ENCODE measurements at places on chromosomes 7 and 10.

GRCh38 chr7:123782071-123782798, 33.4 kb upstream of the WASL start:
- no peak overlapping the region for H3K4me3 ChIP-seq
- no peaks in the 10 kb centered on the region for H3K36me3 ChIP-seq
- no peak for DNase-seq

GRCh38 chr7:14793151-14793550, 109.4 kb downstream of the DGKB start:
- no peaks in the 10 kb centered on the region for H3K36me3 ChIP-seq
- no peak overlapping the region for H3K4me3 ChIP-seq
- H3K27me3 ChIP-seq, result no peaks in the 10 kb centered on the region
- no peak for DNase-seq
- no peak overlapping the region for H3K27ac ChIP-seq

DNA sequence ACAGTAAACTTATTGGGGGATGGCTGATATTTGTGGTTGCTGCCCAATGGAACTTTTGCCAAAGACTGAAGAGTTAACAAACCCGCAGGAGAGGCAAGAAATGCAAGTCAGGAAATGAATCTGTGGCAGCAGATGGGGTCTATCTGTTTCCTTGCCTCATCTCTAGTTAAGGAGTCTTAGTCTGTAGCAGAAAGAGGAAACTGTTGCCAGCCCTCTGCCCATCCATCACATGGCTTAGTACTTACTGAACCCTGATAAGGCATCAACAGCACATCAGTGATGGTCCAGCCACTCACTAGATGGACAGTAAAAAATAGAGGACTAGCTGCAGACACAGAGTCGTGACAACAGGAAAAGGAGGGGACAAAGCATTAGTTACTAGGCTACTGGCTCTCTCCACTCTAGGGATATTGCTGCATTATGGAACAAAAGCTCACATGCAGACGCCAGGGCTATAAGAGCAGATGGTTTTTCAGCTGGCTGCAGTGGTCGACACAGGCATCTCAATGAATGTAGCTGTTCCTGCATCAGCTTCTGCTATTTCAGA, 614.7 kb downstream of the PARD3 start:
- H3K36me3 ChIP-seq, result no peaks in the 10 kb centered on the region
- H3K27me3 ChIP-seq, result no peaks in the 10 kb centered on the region
- DNase-seq, result no peak
- no peak overlapping the region for H3K27ac ChIP-seq
- H3K4me1 ChIP-seq, result peaks cover 4% of the 10 kb centered on the region

GRCh38 chr10:22715290-22715625, 880 bp upstream of the PIP4K2A start:
- H3K4me3 ChIP-seq, result peak overlapping the region; percentile 77
- no peaks in the 10 kb centered on the region for H3K36me3 ChIP-seq
- no peak for DNase-seq
- peak overlapping the region; percentile 85 for H3K27ac ChIP-seq
- H3K4me1 ChIP-seq, result peaks cover 23% of the 10 kb centered on the region
- H3K27me3 ChIP-seq, result no peaks in the 10 kb centered on the region

DNA sequence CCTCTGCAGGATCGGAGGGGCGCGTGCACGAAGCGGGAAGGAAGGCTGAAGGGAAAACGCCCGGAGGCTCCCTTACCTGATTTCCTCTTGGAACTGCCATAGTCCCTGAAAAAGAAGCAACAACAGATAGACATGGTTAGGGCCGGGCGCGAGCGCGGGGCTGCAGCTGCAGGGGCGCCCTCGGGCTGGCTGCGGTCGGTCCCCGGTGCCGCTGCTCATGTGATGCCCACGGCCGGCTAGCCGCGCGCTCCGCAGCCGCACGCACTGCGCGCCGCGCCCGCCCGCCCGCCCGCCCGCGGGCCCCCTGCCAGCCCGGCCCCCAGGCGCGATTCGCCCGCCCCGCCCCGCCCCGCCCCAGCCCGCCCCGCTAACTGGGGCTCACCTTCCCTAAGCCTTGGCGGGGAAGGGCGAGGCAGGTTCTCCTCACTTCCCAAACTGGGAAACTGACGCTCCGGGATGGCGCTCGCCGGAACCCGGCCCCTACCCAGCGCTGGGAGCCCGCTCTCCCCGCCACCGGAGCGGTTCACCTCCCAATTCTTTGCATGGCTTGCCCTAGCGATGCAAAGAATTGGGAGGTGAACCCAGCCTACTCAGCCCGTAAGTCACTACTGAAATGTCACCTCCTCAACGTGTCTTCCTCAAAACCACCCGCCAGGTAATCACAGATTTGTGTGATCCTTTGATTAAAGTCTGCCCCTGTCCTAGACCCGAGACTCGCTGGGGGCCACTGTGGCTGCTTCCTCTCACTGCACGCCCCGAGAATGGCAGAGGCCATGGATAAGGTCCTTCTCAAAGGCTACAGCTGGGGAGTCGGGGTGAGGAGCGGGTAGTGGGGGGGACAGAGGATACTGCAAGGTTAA, 162.2 kb downstream of the SH3PXD2A start:
- H3K36me3 ChIP-seq, result no peaks in the 10 kb centered on the region

DNA sequence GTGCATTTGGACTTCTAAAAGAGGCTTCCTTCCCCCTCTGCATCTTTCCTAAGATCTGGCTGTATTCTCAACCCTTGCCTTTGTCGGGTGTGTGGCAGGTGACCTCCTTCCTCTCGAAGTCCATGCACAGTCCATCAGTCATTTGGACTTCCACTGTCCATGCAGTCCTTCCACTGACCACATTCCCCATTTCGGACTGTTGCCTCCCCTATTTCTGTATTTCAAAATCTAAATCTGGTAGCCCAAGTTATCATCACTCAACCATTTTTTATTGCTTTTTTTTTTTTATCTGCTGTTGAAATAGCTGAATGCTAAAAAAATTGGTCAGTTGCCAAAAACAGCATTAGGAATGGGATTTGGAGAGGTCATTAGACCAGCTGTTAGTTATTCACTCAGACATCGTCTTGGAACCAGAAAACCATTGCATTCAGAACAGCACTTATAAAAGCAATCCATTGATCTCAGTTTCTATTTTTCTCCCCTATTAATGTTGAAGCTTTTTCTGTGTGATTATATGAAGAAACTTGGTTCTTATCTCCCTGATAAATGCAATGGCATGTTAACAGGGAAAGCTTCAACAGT, 575.6 kb downstream of the KIF20B start:
- H3K36me3 ChIP-seq, result no peaks in the 10 kb centered on the region
- no peaks in the 10 kb centered on the region for H3K4me1 ChIP-seq
- H3K27ac ChIP-seq, result no peak overlapping the region
- no peak for DNase-seq

- no peak for DNase-seq
- H3K36me3 ChIP-seq, result no peaks in the 10 kb centered on the region
- no peak overlapping the region for H3K4me3 ChIP-seq
- no peak overlapping the region for H3K27ac ChIP-seq
- H3K4me1 ChIP-seq, result no peaks in the 10 kb centered on the region
Observed at GRCh38 chr10:26169466-26169865, 47.1 kb upstream of the GAD2 start.

GRCh38 chr10:60806921-60807320, 28.6 kb downstream of the CDK1 start:
- H3K4me1 ChIP-seq, result no peaks in the 10 kb centered on the region
- no peak overlapping the region for H3K27ac ChIP-seq
- DNase-seq, result no peak
- H3K4me3 ChIP-seq, result no peak overlapping the region
- H3K36me3 ChIP-seq, result no peaks in the 10 kb centered on the region
- H3K27me3 ChIP-seq, result no peaks in the 10 kb centered on the region

Measured in naive thymus-derived CD8-positive, alpha-beta T cell (primary cell).